ENCODE measurements at places on chromosomes 3 and 15.

DNA sequence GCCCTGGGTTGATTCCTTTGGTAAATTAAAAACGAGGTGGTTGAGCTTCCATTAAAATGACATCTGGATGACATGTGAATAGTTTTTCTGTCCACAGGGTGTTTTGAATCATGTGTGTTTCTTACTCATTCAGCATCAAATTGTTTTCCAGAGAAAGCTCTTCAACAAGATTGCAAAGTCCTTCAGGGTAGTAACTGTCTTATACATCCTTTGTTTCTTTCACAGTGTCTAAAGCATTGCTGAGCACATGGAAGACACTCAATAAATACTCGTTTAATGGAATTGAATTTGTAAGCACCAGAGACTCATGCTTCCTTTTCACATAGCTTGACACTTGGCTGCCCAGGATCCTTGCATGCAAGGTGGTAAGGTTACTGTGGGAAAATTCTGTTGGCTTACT lies 223.1 kb upstream of the CNTN6 start:
- no peak for DNase-seq

GRCh38 chr3:11381563-11381962 lies 109.4 kb downstream of the ATG7 start:
- DNase-seq: no peak

DNA sequence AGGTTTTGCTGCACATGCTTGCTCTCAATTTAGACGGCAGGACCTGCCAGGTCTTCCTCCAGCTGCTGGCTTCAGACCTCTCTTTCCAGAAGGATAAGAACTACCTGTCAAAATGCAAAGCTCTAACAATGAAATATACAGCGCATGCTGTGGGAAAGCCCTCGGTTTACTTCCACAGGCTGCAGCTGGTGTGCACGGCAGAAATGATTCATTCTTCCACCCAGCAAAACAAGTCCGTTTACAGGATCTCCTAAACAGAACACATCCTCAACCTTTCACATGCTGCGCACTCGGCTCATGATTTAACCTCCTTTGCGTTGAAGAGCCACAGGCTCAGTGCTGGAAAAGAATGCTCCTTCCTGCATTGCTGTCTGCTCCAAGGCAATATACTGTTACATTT lies 92.4 kb upstream of the WNT5A start:
- no peak for DNase-seq

DNA sequence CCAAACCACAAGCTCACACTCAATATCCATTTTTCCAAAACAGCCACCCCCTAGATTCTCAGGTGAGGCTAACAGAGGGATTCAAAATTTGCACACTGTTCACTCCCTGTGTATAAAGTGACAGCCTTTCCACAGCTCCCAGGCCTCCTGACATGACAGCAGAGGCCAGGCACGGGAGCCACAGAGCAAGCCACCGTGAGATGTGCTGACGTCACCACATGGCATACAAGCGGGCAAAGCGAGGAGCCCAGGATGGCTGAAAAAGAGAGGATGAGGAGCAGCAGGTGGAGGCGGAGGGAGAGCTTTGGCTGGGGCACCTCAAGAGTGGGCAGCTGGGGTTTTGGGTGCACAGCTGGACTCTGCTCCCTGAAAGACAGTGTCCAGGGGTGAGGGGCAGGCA lies 27.1 kb downstream of the EHD4 start:
- DNase-seq: no peak

DNA sequence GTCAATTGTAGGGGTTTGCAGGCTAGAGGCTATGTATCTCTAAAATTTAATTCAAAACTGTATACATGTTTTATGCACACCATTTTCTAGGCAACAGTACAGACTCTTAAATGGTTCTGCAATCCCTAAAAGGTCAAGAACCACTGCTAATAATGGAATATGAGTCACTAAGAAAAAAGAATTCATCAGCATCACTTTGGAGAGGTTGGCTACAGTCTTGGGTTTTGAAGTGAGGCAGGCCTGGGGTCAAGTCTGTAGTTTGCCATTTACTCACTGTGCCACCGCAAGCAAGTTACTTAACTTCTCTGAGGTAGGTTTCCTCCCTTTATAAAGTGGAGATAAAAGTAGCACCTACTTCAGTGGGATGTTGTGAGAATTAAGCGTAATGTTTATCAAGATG lies 33.7 kb downstream of the THRB start:
- no peak for DNase-seq

GRCh38 chr3:59660852-59661625 lies 611.2 kb upstream of the CFAP20DC start:
- peak; percentile 68 for DNase-seq

DNA sequence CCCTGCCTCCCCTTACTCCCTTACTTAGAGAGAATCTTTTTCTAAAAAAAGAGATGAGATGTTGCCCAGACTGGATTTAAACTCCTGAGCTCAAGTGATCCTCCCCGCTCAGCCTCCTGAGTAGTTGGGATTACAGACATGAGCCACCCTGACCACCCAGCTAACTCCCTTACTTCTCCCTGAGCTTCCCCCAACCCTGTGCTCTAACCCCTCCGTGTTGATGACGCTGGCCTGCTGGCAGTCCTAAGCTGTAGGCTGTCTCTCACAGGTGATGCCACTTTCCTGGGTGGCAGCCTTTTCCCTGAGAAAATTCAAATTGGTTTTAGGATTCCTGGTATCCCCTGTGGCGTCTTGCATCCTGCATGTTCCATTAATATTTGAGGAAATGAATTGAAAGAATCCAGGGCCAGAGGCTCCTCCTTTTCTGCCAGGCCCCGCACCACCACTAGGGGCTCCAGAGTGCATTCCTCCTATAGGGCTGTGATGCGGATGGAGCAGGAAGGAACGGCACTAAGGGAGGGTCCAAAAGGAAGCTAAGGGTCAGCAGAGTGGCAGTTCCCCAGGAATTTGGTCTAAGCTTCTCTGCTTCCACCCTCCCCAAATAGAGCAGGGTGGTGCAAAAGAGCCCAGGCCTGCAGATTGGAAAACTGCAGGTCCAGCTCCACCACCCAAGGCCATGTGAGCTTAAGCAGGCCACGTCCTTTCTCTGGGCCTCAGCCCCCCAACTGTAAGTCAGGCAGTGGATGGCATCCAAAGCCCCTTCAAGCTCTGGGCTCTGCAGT lies 101.1 kb downstream of the DAPK2 start:
- DNase-seq: no peak

DNA sequence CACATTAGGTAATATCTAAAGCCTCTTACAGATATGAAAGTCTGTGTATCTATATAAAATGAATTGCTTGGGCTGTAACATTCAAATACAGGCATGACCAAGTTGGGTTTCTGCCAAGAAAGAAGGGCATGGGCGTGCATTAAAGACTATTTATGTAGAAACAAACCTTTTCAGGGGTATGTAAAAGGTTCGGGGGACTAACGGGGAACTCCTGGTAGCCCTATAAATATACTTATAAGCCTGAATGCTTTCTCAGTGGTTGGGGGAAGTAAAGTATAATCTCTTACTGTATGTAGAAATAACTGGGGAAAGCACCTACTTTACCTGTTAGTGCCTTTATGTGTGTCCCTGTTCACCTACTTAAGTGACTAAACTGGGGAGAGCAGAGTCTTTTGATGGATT lies 154.5 kb upstream of the TBL1XR1 start:
- no peak for DNase-seq

DNA sequence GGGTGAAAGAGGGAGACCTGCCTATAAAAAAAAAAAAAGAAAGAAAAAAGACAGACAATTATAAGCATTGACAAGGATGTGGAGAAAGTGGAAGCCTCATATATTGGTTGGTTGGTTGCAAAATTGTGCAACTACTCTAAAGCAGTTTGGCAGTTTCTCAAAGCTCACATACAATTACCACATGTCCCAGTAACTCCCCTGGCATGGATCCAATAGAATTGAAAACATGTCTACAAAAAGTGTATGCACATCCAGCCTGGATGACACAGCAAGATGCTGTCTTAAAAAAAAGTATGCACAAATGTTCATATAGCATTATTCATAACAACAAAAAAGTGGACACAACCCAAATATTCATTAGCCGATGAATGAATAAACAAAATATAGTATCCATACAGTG lies 19.5 kb downstream of the SETMAR start:
- DNase-seq: peak; percentile 1

DNA sequence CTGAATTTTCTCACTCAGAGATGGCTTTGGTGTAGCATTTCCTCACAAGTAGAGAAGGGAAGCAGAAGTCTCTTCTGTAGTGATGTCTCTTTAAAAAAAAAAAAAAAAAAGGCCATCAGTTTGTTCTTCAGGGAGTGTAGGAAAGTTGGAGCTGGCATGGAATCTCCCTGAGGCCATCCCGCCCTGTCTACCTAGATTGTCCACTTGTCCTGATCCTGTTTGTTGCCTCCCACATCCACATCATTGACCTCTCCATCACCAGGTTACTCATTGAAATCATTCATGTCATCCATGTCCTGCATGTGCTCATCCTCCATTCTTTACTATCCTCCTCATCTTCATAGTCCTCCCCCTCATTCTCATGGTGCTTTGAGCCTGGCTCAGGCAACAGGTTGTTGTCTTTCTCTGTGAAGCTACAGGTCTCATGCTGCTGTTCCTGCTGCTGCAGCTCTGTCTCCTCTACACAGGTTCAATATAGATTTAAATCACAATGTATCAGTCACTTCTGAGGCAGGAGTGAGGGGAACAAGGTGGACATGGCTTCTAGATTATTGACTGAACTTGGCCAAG lies 556.3 kb upstream of the NAALADL2 start:
- DNase-seq: no peak

- DNase-seq: no peak
These were observed 151.4 kb downstream of the PLD1 start for GRCh38 chr3:171658841-171659240.

- DNase-seq: no peak
These were observed 393.5 kb upstream of the ARRDC4 start for GRCh38 chr15:97566961-97567360.

DNA sequence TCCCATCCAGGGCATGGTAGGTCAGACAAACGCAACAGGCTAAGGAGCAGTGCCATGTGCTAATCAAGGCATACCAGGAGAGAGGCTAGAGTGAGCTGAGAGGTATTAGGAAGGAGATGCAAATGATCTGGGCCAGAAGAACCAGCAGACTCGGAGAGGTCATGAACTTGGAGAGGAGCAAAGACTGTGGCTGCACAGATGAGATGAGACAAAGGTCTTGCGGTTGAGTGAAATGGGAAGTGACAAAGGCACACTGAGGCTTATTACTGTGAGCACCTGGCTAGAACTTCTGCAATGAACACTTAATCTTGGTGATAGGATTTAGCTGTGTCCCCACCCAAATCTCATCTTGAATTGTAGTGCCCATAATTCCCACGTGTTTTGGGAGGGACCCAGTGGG lies 380.2 kb downstream of the ULK4 start:
- DNase-seq: no peak

DNA sequence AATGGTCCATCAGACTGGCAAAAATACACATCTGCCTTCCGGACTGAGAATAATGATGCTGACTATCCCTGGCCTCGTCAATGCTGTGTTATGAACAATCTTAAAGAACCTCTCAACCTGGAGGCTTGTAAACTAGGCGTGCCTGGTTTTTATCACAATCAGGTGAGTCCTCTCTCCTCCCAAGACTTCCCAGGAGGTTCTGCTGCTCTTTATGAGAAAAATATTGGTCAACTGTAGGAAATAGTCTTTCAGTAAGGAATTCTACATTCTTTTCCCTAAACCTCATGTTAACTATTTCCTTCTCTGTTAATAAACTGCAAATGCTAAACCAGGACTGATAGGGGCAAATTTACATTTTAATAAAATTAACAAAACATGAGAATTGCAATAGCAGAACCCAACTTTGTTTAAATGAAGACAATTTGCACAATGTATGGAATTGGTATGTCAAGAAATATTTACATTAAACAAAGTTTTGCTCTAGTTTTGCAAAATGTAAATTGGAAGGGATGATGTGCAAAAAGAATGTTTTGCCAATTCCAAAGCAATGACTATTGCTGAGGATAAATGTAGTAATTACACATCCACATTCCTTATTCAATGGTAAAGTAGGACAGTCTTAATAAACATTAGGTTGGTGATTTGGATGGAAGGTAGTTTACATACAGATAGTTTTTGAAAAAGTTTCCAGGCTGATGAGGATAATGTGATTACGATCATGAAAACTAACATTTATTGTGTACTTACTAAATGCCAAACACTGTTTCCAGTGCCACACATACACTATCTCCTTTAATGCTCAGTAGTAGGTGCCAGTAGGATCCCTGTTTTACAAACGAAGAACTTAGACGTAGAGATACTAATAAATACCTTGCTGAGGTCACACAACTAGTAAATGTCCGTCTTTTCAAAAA lies 21.1 kb downstream of the UPK1B start:
- no peak for DNase-seq

DNA sequence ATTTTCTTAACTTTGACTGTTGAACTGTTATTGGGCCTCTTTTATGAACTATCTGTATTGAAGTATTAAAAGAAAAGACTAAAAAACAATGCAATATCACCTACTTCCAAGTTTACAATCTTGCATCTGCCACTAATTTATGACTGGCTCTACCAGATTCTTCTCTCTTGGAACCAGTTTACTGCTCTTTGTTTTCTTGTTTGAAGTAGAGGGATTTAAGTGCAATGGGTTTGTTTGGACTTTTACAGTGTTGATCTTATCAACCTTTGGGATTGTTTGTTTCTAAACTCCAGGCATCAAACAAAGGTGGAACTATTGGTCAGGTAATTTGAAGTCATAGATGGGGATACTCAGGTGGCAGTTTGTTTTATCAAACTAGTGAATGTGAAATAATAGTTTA lies 43.0 kb upstream of the MEIS2 start:
- no peak for DNase-seq

- no peak for DNase-seq
These were observed 10.4 kb upstream of the FURIN start for GRCh38 chr15:90857883-90858443.

DNA sequence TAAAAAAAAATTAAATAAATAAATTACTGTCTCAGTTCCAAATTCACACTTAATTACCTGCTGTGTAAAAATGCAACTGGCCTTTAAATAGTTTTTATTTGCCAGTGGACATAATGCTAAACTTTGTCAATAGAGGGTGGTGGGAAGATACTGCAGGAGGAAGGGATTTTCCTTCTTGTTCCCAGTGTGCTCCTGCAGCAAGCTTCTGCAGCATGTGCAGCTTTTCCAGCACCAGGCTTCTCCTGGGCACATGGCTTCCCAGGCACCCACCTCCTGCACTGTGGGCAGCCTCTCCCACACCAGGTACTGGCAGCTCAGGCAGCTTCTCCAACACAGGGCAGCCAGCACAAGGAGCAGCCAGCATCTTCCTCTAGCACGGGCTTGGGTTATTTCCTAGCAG lies 29.6 kb upstream of the BBX start:
- no peak for DNase-seq

DNA sequence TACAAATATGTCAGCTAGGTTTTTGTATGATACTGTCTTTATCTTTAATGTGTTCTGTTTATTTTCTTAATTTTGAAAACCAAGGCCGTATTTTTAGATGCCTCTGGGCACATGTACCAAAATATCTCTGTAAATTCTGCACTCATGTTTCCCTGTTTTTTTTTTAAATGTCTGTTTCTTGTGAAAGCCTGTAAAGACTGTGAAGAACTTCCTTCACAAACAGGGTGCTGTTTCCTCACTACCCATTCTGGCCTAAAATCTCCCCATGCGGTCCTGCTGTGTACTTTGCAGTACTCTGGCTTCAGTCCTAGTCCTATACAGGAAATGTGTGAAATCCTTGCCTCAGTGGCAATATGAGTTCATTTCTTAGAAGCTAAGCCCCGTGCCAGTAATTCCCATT lies 133.4 kb upstream of the ZBTB20 start:
- DNase-seq: no peak

All from NCI-H345 (cell line).